Chondrocyte (in vitro differentiated cells): ENCODE measurements at places on chromosomes 7 and 10. TPM values are rescaled to one million over a fixed set of nuclear protein-coding genes. Genes with fewer than 3 reads are reported as not detected.

CHN2 gene
- 0.50 to 1.7 TPM (median 0.56 TPM) in 3 replicates for total RNA-seq

WNT2 gene
- total RNA-seq: 0.62 to 1.6 TPM (median 0.90 TPM) in 3 replicates

KLLN gene
- 0.62 to 0.82 TPM (median 0.72 TPM) in 3 replicates for total RNA-seq

GRCh38 chr10:107059068-107059804 is 105.3 kb downstream of the SORCS1 start:
- peaks cover 7% of the 10 kb centered on the region for H3K27me3 ChIP-seq
- no peaks in the 10 kb centered on the region for H3K36me3 ChIP-seq
- H3K27ac ChIP-seq: no peak overlapping the region
- no peak overlapping the region for H3K4me3 ChIP-seq

- H3K4me3 ChIP-seq: no peak overlapping the region
- H3K4me1 ChIP-seq: no peaks in the 10 kb centered on the region
- peaks cover 5% of the 10 kb centered on the region for H3K27me3 ChIP-seq
- peaks cover 2% of the 10 kb centered on the region for H3K36me3 ChIP-seq
- no peak for DNase-seq
These were observed 32.9 kb downstream of the ICA1 start for GRCh38 chr7:8228766-8229674.
